ENCODE measurements at places on chromosomes 7 and 10.
A peak's percentile ranks its signal among the peaks of the same experiment; 100 is the strongest.

- H3K4me3 ChIP-seq: peak within 1 kb of the TSS; percentile 96
- H3K4me1 ChIP-seq: no peaks in the 10 kb centered on the region
- H3K27ac ChIP-seq: peak within 1 kb of the TSS; percentile 98
- peak; percentile 83 for DNase-seq
- peaks cover 5% of the 10 kb centered on the region for H3K36me3 ChIP-seq
- H3K27me3 ChIP-seq: no peaks in the 10 kb centered on the region
Measured at GRCh38 chr10:92290837-92291615, at the start of the genes CPEB3 and MARCHF5. Gene CPEB3 (minus strand): TSS chr10:92291078. CDS start chr10:92240350, 50,728 bp downstream. Gene MARCHF5 (plus strand): TSS chr10:92291167. CDS start chr10:92291495, 328 bp downstream.

DNA sequence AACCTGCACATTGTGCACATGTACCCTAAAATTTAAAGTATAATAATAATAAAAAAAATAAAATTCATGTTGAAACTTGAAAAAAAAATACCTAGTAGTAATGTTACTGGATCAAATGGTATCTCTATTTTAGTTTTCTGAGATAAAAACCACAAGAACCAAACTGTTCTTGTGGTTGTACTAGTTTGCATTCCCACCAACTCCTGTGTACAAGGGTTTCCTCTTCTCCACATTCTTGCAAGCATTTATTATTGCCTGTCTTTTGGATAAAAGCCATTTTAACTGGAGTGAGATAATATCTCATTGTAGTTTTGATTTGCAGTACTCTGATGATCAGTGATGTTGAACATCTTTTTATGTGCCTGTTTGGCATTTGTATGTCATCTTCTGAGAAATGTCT is 177.7 kb downstream of the KIF20B start:
- H3K36me3 ChIP-seq: no peaks in the 10 kb centered on the region
- no peaks in the 10 kb centered on the region for H3K4me1 ChIP-seq
- DNase-seq: no peak
- no peak overlapping the region for H3K4me3 ChIP-seq
- no peaks in the 10 kb centered on the region for H3K27me3 ChIP-seq

- no peaks in the 10 kb centered on the region for H3K27me3 ChIP-seq
- no peaks in the 10 kb centered on the region for H3K4me1 ChIP-seq
- no peak for DNase-seq
- no peak overlapping the region for H3K4me3 ChIP-seq
Measured at GRCh38 chr10:31958856-31959255, 30.2 kb upstream of the ARHGAP12 start.

GRCh38 chr7:114785496-114785895 is 136.4 kb upstream of the MDFIC start:
- H3K4me1 ChIP-seq: peaks cover 4% of the 10 kb centered on the region
- DNase-seq: no peak
- no peak overlapping the region for H3K4me3 ChIP-seq
- H3K27me3 ChIP-seq: no peaks in the 10 kb centered on the region
- no peak overlapping the region for H3K27ac ChIP-seq

- H3K27ac ChIP-seq: no peak overlapping the region
- no peaks in the 10 kb centered on the region for H3K36me3 ChIP-seq
- H3K27me3 ChIP-seq: no peaks in the 10 kb centered on the region
- no peak overlapping the region for H3K4me3 ChIP-seq
- DNase-seq: no peak
Measured at GRCh38 chr10:122301055-122301810, 30.1 kb downstream of the BTBD16 start.

DNA sequence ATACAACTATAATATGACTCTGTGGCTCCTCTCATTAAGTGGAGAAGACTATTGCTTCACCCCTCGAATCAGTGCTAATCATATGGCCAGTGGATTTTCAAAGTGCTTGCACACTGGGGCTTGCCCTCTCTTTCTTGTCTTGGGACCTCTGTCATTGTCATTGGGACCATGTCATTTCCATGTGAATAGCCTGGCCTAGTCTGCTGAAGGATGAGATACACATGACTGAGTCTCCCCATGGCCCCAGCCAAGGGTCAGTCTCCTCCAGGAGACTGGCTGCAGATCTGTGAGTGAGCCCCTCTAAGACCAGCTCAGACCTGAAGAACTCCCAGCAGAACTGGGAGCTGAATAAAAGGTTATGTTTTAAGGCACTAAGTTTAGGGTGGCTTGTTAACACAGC is 39.5 kb downstream of the PKD1L1 start:
- DNase-seq: no peak
- no peaks in the 10 kb centered on the region for H3K4me1 ChIP-seq
- H3K4me3 ChIP-seq: no peak overlapping the region
- no peaks in the 10 kb centered on the region for H3K36me3 ChIP-seq

GRCh38 chr10:130220251-130221185 is 84.3 kb downstream of the GLRX3 start:
- no peaks in the 10 kb centered on the region for H3K27me3 ChIP-seq
- H3K36me3 ChIP-seq: no peaks in the 10 kb centered on the region
- DNase-seq: no peak
- H3K4me1 ChIP-seq: no peaks in the 10 kb centered on the region
- no peak overlapping the region for H3K4me3 ChIP-seq

DNA sequence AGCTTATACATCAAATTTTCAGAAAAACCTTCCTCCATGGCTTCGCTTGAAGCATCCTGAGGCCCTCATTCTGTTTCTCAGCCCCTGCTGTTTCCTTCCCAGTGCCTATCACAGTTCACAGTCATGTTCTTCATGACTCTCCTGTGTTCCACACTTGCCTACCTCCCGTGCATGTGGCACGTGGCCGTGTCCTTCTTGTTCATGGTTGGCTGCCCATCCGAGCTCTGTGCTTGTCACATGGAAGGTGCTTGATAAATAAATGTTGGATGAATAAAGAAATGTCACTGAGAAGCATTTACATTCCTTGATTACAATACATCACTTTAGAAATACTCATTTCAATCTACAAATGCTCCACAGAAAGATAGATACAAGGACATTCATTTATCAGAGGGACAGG is 23.7 kb upstream of the EGFR start:
- no peak overlapping the region for H3K27ac ChIP-seq
- no peak overlapping the region for H3K4me3 ChIP-seq

- H3K4me3 ChIP-seq: no peak overlapping the region
- H3K36me3 ChIP-seq: no peaks in the 10 kb centered on the region
- DNase-seq: no peak
- H3K27ac ChIP-seq: no peak overlapping the region
- no peaks in the 10 kb centered on the region for H3K27me3 ChIP-seq
- H3K4me1 ChIP-seq: peaks cover 11% of the 10 kb centered on the region
Measured at GRCh38 chr10:93947055-93947454, 46.7 kb upstream of the PLCE1 start.

GRCh38 chr10:86355571-86356038 is 11.0 kb downstream of the GRID1 start:
- no peaks in the 10 kb centered on the region for H3K27me3 ChIP-seq
- no peak overlapping the region for H3K4me3 ChIP-seq
- no peaks in the 10 kb centered on the region for H3K36me3 ChIP-seq
- no peak overlapping the region for H3K27ac ChIP-seq
- H3K4me1 ChIP-seq: peaks cover 2% of the 10 kb centered on the region

DNA sequence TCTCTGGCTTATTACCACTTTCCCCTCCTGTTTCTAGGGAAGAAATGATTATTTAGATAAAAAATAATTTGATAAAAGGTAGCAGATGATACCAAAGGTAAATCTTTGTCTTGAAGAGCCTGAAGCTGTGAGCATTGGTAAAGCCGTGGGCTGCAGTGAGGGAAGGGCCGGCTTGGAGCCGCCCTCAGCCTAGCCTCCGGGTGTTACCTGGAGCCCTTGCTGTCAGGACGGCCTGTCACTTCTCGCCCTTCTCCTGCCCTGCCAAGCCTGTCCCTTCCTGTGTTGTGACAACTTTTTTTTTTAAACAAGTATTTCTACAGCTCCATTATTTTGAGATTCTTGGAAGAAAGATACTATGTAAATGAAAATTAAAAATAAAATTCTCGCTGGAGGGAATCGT is 7.0 kb downstream of the CUX1 start:
- H3K36me3 ChIP-seq: no peaks in the 10 kb centered on the region
- H3K27ac ChIP-seq: no peak overlapping the region
- peaks cover 62% of the 10 kb centered on the region for H3K4me1 ChIP-seq
- no peaks in the 10 kb centered on the region for H3K27me3 ChIP-seq
- no peak overlapping the region for H3K4me3 ChIP-seq

- no peak overlapping the region for H3K27ac ChIP-seq
- H3K27me3 ChIP-seq: no peaks in the 10 kb centered on the region
- no peak overlapping the region for H3K4me3 ChIP-seq
- H3K4me1 ChIP-seq: peaks cover 25% of the 10 kb centered on the region
- DNase-seq: no peak
Measured at GRCh38 chr10:35875016-35875676, 233.1 kb upstream of the FZD8 start.

- no peaks in the 10 kb centered on the region for H3K36me3 ChIP-seq
- no peaks in the 10 kb centered on the region for H3K4me1 ChIP-seq
Measured at GRCh38 chr7:85565276-85565675, 378.4 kb upstream of the SEMA3D start.

DNA sequence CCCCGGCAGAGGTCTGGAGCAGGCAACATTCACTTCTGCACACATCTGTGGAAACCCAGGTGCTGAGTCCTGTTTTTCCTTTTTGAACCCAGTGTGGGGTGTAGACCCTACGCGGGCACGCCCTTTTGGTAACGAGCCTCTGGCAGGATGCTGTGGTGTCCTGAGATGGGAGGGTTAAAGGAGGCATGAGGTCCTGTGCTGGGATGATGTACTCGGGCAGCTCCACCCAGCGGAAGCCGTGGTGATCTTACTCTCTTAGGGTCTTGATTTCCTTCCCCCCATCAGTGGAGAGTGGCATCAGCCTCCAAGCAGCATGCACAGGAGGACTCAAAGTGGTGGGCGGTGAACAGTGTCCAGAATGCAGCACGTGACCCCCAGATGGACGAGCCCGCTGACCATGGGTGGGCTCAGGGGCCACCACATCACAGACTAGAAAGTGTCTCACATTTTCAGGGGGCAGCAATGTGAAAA is 148.6 kb downstream of the DNAJB6 start:
- no peak overlapping the region for H3K27ac ChIP-seq
- no peak for DNase-seq
- H3K4me3 ChIP-seq: no peak overlapping the region
- H3K4me1 ChIP-seq: no peaks in the 10 kb centered on the region
- H3K27me3 ChIP-seq: no peaks in the 10 kb centered on the region

- DNase-seq: no peak
- H3K27me3 ChIP-seq: no peaks in the 10 kb centered on the region
- H3K4me1 ChIP-seq: no peaks in the 10 kb centered on the region
- no peaks in the 10 kb centered on the region for H3K36me3 ChIP-seq
Measured at GRCh38 chr7:157529768-157530560, 193.2 kb downstream of the DNAJB6 start.

DNA sequence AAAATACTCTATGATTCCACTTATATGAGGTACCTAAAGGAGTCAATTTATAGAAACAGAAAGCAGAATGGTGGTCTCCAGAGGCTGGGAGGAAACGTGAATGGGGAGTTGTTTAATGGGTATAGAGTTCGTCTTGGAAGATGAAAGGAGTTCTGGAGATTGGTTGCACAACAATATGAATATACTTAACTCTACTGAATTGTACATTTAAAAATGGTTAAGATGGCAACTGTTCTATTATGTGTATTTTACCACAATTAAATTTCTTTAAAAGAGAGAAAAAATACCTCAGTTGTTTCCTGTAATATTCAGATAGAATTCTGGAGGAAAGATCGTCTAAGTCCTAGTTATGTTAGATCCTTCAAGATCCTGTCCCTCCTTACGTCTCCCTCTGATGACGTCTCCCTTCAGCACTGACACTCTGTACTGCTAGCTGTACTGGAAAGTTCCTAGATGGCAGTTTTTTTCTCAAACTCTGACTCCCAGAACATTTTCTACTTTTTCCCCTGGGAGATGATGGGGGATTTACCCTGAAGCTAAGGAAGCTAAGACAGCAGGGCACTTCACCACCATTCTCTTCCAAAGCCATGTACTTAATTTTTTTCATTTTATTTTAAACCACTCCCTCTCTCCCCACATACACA is 53.2 kb upstream of the CAV2 start:
- peaks cover 67% of the 10 kb centered on the region for H3K4me1 ChIP-seq
- DNase-seq: peak; percentile 11
- no peaks in the 10 kb centered on the region for H3K27me3 ChIP-seq
- H3K4me3 ChIP-seq: peak overlapping the region; percentile 14
- H3K36me3 ChIP-seq: no peaks in the 10 kb centered on the region

DNA sequence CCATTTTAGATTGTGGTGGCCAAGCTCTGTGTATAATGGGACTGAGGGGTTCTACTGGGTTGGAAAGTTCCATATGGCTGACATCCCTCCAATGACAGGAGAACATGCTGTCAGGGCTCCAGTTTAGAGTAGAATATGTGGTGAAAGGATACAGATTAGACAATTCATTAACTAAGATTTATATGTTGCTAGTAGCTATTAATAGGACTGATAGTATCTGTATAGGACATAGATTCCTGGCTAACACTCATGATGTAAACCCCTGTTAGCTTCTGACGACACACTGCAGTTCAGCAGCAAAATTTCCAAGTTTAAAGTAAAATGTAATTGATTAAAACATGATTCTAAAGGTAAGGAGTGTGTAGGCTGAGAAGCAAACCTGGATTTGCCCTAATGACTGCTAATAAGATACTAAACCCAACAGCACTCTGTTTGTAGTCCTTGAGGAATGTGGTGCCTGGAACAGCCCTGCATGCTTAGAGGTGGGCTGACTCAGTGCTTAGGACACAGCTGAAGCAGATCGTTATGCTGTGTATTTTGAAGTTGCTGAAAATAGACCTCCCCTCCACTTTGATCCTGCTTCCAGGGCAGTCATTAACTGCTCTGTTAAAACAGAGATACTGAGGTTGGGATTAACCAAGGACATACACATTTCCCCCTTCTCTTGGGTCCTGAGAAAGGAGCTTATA is 1129.6 kb downstream of the SORCS3 start:
- no peaks in the 10 kb centered on the region for H3K4me1 ChIP-seq
- no peaks in the 10 kb centered on the region for H3K27me3 ChIP-seq
- H3K27ac ChIP-seq: no peak overlapping the region
- H3K4me3 ChIP-seq: no peak overlapping the region
- no peak for DNase-seq

GRCh38 chr7:90839316-90839715 is 243.2 kb downstream of the CDK14 start:
- no peak for DNase-seq
- H3K4me1 ChIP-seq: no peaks in the 10 kb centered on the region
- H3K36me3 ChIP-seq: no peaks in the 10 kb centered on the region
- H3K27me3 ChIP-seq: no peaks in the 10 kb centered on the region
- H3K4me3 ChIP-seq: no peak overlapping the region

DNA sequence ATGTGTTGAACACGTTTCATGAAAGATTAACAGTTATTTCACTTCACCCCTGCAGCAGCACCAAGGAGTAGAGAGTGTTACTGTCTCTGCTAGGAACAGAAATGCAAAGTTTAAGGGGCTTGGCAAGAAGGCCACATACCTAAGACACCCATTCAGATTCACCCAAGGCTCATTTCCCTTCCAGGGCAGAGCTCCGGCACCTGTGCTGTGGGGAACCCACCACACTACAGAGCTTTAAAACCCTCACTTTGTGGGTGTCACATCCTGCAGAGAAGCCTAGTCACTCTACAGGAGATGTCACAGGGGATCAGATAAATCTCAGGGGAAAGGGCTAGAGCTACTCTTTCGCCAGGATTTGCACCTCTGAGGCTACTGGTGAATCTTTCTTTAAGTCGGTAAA is 176.1 kb upstream of the KLF6 start:
- peaks cover 3% of the 10 kb centered on the region for H3K4me1 ChIP-seq
- H3K4me3 ChIP-seq: no peak overlapping the region
- H3K27me3 ChIP-seq: no peaks in the 10 kb centered on the region
